ENCODE measurements at places on chromosomes 6 and 20. TPM values are rescaled to one million over a fixed set of nuclear protein-coding genes. Genes with fewer than 3 reads are reported as not detected.

GRCh38 chr20:53964067-53964466 lies 106.3 kb downstream of the BCAS1 start:
- H3K4me1 ChIP-seq, result no peaks in the 10 kb centered on the region
- H3K36me3 ChIP-seq, result no peaks in the 10 kb centered on the region
- H3K27me3 ChIP-seq, result no peaks in the 10 kb centered on the region
- no peak overlapping the region for H3K4me3 ChIP-seq
- no peak for DNase-seq

GRCh38 chr20:53767206-53767930 lies 173.7 kb upstream of the ZNF217 start:
- DNase-seq, result no peak
- no peaks in the 10 kb centered on the region for H3K4me1 ChIP-seq
- no peaks in the 10 kb centered on the region for H3K36me3 ChIP-seq
- no peak overlapping the region for H3K4me3 ChIP-seq
- no peaks in the 10 kb centered on the region for H3K27me3 ChIP-seq

DNA sequence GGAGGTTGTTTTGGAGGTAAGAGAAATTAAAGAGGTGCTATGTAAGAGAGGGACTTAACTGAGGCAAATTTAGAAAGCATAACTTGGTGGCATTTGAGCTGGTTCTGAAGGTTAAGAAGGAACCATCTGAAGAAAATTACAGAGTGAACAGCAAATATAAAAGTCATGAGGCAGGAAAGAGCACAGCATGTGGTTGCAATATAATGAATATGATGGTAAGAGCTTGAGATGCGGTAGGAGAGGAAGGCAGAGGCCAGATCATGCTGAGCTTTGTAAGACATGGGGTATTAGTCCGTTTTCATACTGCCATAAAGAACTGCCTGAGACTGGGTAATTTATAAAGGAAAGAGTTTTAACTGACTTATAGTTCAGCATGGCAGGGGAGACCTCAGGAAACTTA lies 279.1 kb downstream of the UTRN start:
- no peak overlapping the region for H3K27ac ChIP-seq
- DNase-seq, result no peak
- H3K4me1 ChIP-seq, result no peaks in the 10 kb centered on the region
- no peak overlapping the region for H3K4me3 ChIP-seq
- no peaks in the 10 kb centered on the region for H3K27me3 ChIP-seq

GRCh38 chr6:129284225-129284624 lies 401.3 kb downstream of the LAMA2 start:
- H3K4me3 ChIP-seq, result no peak overlapping the region
- no peaks in the 10 kb centered on the region for H3K36me3 ChIP-seq
- no peak for DNase-seq
- H3K4me1 ChIP-seq, result peaks cover 15% of the 10 kb centered on the region

- H3K27me3 ChIP-seq, result no peaks in the 10 kb centered on the region
- no peaks in the 10 kb centered on the region for H3K4me1 ChIP-seq
- no peak for DNase-seq
- H3K27ac ChIP-seq, result no peak overlapping the region
These were observed 536.9 kb upstream of the HS3ST5 start for GRCh38 chr6:114879693-114880092.

- no peaks in the 10 kb centered on the region for H3K27me3 ChIP-seq
- H3K36me3 ChIP-seq, result no peaks in the 10 kb centered on the region
- H3K4me3 ChIP-seq, result no peak overlapping the region
- DNase-seq, result no peak
- peaks cover 24% of the 10 kb centered on the region for H3K4me1 ChIP-seq
- H3K27ac ChIP-seq, result no peak overlapping the region
These were observed 3.3 kb downstream of the NPEPL1 start for GRCh38 chr20:58695895-58696375.

- no peak overlapping the region for H3K27ac ChIP-seq
- H3K36me3 ChIP-seq, result no peaks in the 10 kb centered on the region
- no peaks in the 10 kb centered on the region for H3K27me3 ChIP-seq
- DNase-seq, result peak; percentile 49
- H3K4me1 ChIP-seq, result no peaks in the 10 kb centered on the region
These were observed 93.7 kb downstream of the PROKR2 start for GRCh38 chr20:5222919-5223634.

HLA-DPB1 gene
- 11.9 TPM for total RNA-seq

PRDM13 gene
- not detected for total RNA-seq

FNDC1 gene
- 0.07 TPM for total RNA-seq

MOCS3 gene
- total RNA-seq, result 3.8 TPM

CAGE1 gene
- total RNA-seq, result not detected
